ENCODE measurements at places on chromosomes 12 and 14.

GRCh38 chr12:51871918-51872688 is 15.8 kb upstream of the ANKRD33 start:
- no peak for DNase-seq

DNA sequence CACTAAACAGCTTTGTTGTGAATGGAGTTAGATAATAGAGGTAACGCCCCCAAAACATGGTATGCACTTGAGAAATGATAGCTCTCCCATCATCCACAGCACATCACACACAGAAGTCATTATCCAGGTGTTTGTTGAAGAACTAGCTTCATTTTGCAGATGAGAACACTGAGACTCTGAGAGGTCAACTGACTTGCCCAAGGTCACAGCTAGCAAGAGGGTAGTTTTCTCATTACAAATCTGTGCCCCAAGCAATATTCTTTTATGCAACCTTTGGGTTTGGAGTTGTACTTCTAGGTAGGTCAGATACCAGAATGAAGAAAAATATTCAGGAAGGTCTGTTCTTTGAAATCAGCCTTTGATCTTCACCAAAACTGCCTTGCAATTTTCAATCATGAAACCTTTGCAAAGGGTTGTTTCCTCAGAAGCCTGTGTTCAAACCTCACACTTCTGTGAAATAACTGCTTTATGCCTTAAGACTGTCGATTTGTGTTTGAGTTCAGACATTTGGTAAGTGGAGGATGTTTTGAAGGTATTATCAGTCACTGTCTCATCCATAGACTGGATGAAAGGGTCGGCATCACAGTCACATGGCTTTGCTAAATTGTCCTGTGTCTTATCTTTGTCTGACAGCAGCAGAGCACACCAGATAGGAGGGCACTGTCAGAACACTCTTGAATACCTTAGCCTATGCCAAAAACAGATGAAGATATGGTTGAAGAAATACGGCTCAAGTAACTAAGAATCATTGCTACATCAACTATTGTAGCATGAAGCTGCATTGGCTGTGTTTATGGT is 233.2 kb upstream of the BTG1 start:
- DNase-seq: no peak

GRCh38 chr12:119393677-119394076 is 59.1 kb downstream of the CCDC60 start:
- no peak for DNase-seq

DNA sequence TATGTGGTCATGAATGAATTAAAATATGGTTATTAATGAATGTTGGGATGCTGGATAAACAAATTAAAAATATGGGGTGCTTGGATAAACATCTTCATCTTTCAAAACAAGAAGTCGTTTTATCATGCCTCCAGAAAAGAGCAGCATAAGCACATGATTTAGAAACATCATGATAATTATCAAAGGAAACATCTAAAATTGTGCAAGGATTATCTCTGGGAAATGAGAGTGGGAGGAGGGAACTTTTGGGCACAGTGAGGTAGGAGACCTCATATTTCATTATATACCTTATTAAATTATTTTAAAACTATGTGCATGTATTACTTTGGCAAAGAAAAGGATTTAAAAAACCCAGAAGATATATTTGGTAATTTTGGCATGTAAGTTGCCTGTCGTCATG is 8.9 kb downstream of the C3AR1 start:
- no peak for DNase-seq

All from stimulated activated CD8-positive, alpha-beta memory T cell treated with anti-CD3 and anti-CD28 coated beads, Interleukin-2, amount 100 ng/mL, for 48 hours (primary cell).